ENCODE measurements at places on chromosomes 7 and 10.
A peak's percentile ranks its signal among the peaks of the same experiment; 100 is the strongest.

DNA sequence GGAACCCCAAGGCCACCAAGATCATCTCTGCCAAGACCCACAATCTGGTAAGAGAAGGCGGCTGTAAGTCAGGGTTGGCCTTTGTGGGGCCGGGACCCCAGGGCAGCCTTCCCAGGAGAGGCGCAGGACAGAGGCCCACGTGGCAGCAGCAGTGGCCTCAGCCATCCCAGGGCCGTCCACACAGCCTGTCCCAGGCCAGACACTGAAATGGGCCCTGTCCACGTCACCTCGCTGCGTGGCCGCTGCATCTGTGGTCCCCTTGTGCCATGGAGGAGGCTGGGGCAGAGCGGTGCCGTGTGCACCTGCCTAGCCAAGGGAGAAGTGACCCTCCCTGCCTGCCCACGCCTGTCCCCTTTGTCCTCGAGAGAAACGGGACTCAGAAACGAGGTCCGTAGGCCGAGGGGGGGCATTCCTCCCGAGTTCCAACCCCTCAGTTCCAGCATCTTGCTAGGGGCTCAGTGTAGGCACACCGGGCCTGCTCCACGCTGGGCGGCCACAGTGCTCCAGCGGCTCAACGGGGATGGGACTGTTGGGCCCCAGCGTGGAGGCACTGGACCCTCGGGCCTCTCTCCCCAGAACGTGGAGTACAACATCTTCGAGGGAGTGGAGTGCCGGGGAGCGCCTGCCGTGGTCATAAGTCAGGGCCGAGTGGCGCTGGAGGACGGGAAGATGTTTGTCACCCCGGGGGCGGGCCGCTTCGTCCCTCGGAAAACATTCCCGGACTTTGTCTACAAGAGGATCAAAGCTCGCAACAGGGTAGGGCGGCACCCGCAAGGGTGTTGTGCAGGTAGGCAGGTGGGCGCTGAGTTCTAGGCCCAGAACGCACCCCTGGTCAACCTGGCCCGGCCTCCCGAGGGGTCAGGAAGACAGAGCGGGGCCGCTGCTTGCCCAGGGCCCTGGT is 15.6 kb downstream of the DPYSL4 start:
- no peak for DNase-seq

GRCh38 chr10:88791924-88792323 is 10.6 kb upstream of the LIPM start:
- no peak for DNase-seq

- DNase-seq, result no peak
These were observed 21.7 kb downstream of the ZNF316 start for GRCh38 chr7:6658618-6659345.

DNA sequence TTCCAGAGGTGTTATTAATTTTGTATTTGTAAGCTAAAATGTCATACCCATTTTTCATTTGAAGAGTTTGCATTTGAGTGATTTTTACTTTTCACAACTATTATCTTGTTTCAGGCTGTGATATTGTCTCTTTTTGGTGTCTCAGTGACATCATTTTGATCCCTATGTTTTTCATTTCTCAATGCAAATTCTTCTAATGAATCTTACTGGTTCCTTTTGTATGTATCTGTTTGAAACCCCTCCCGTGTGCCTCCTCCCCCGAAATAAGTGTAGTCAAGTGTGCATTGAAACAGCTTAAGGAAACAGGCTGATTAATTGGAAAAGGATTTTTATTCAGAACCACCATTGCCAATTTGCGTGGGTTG is 77.8 kb downstream of the SHH start:
- DNase-seq, result no peak

DNA sequence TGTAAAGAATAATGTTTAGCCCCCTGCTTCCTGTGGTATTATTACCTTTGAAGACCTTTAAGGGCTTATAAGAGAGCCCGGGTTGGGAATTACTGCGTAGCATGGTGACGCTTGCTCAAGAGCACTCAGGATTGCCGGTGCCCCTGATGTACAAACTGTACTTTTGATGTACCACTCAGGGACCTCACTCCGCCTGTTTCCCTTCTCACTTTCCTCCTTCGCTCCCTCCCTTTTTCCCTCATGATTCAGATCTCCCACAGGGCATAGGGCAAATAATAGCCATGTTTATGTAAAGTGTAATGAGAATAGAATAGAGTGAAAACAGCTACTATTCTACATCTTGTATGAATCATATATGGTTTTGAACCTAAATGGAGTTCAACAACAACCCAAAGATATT is 77.8 kb upstream of the PDCD4 start:
- no peak for DNase-seq

DNA sequence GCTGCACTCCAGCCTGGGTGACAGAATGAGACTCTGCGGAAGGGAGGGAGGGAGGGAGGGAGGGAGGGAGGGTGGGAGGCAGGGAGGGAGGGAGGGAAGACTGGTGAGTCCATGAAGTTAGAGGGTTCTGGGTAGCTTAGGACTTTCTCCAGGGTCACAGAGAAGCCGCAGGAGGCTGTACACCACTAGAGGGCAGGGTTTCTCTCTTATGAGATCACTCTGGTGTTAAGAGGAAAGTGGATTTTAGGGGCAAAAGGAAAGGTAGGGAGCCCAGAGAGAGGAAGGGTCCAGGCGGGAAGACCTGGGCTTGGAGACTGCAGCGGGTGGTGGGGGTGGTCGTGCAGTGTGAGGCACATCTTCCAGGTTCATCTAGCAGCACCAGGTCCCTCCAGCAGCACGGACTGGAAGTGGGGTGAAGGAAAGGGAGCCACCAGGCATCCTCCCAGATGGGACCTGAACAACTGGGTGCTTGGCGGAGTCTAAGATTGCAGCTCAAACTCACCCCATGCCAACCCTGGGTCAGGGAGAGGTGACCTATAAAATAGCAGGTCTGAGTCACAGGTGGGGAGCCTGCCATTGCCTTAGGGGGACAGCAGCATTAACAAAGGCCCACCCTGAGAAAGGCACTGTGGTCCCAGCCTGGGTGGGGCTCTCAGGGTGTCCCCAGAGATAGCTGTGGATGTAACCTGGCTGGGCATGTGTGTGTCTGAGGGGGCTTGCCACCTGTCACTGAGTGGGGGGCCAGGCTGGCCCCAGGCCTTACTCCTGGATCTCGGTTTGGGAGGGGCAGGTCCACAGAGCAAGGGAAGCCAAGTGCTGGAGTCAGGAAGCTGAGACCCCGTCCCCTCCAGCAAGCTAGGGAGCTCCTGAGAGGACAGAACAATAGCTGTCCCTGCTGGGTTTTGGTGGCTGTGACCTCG is 48.5 kb upstream of the SLC29A3 start:
- DNase-seq, result peak; percentile 27

All from NCI-H446 (cell line).